H9 (cell line): ENCODE measurements at places on chromosomes 11 and 22. TPM values are rescaled to one million over a fixed set of nuclear protein-coding genes. Genes with fewer than 3 reads are reported as not detected.
A peak's percentile ranks its signal among the peaks of the same experiment; 100 is the strongest.

DNA sequence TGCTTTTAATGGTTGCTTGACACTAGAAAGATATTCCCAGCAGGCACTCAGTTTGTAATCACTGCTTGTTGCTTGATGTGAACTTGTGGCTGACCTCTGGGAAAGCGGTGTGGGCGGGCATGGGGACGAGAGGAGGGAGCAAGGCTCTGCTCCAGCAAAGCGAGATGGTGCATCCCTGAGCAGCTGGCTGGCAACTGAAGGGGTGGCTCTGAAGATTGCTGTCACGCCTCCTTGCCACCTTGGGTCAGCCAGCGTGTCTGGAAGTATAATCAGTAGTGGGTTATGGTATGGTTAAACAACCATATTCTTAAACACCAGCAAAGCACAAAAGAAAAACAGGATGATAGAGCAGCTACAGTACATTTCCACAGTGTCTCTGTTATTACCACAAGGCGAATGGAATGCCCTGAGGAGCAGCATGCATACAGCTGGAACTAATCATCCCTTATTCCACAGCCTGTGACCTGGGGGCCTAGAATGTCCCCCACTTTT is 124.5 kb downstream of the TRIM44 start:
- DNase-seq: no peak

GRCh38 chr22:35489239-35489638 is 51.4 kb upstream of the RASD2 start:
- DNase-seq: no peak

GRCh38 chr11:18438691-18439090 is 17.0 kb upstream of the LDHAL6A start:
- no peak for DNase-seq

DNA sequence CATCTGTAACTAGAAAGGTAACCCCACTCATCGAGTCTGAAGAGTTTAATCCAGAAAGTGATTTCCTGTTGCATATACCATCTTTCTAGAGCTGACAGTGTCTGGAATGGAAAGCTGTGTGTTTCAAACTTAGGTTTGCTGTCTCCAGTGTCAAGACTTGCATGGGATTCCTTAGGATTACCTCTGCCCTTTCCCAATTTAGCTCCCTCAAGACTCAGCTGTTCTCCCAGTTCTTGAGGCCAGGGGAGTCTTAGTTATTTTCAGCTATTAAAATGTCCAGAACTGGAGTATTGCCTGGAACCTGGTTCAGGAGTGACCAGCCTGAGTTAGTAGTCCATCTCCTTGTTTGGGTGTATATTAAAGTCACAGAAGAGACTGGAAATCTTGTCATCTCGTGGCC is 25.0 kb upstream of the LDHA start:
- no peak for DNase-seq

GRCh38 chr11:99351624-99352023 is 330.9 kb downstream of the CNTN5 start:
- no peak for DNase-seq

DNA sequence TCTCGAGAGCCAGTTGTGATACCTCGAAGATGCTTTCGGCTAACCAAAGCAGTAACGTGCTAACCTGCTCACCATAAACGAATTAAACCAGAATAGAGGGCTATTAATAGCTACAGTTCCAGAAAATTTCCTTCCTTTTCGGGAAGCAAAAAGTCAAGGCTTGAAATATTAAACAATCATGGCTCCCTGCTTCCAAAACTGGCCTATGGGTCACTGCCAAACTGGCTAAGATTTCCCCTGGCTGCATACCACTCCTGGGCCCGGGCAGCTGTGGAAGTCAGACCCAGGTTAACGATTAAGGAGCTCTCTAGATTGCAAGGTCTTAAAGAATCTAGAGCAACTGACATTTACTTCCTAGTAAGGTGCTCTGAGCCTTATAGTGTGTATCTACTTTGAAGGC is 1.7 kb downstream of the AMOTL1 start:
- no peak for DNase-seq

DNA sequence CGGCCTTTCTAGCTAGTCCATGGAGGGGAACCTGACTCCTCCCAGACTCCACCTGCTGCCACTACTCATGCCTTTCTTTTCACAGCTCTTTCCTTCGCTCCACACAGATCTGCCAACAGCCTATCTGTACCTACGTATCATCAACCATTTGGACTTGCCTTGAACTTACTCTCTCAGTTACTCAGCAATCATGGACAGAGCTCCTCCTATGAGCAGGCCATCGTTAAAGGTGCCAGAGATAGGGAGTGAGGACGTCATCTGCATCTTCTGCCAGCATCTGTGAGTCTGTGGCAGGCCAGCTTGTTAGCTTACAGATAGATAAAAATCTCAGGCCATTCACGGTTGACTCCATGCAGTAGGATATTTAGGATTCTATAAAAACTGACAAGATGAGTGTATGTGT is 162.9 kb upstream of the ZBED5 start:
- no peak for DNase-seq

DNA sequence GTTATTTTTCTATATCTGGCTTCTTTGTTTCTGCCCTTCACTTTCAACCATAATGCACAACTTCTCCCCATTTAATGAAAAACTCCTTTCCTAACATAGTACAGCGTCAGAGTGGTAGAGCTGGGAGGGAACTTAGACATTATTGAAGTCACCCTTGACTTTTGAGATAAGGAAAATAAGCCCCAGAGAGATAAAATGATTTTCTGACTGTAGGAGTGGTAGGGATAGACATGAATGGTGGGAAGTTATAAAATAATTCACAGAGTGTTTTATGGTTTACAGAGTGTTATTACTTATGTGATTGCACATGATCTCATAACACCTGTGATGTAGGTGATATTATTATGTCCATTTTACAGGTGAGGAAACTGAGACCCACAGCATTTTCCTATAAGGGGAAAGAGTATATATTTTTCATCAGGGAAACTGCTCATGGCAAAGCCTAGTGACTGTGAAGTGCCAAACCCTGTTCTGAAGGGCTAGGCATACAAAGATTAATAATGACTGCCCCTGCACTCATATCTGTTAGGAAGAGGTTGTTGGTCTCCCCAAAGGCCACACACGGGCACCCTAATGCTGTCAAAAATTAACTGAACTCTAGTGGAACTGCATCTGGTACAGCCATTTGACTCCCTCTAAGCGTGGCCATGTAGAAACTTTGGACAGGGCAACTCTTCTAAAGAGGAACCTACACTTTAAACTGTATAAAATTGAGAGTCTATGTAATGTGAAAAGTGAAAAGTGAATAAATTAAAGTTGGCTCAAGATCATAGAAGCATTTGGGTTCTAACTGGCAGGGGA is 61.1 kb upstream of the PICALM start:
- DNase-seq: no peak

GRCh38 chr11:118691926-118692830 is 12.7 kb upstream of the TREH start:
- DNase-seq: no peak

DNA sequence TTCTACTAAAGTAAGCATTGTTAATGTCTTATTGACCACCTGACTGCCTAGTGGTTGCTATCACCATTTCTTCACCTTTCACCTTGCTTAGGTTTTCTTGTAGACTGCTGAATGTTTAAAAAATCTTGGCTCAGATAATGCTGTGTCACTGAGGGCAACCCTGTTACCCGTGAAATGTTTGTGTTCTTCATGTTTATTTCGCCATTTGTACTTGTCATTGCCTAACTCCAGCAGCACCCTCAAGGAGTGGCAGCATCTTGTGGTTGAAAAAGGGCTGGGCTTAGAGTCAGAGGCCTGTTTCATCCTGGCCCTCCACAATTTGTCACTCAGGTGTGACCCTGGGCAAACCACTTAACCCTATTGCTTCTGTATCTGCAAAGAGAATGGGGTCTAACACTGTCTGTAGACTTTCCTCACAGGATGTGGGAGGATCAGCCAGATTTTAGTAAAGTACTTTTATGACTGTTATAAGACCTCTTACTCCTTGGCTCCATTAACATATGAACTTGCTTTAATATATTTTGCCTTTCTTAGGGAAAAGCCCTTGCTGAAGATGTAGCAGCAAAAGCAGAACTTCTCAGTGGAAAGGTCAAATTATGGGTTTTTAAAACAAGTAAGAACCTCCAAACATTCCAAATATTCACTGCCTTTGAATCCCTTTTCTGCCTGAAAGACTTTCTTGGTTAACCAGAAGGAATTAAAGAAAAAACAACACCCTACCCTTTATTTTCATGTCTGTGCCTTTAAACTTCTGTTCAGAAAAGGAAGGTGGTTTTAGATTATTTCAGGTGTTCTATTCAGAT is 154.5 kb upstream of the C11orf87 start:
- DNase-seq: no peak

- DNase-seq: no peak
These were observed 5.1 kb downstream of the FBLN1 start for GRCh38 chr22:45507798-45508197.

DNA sequence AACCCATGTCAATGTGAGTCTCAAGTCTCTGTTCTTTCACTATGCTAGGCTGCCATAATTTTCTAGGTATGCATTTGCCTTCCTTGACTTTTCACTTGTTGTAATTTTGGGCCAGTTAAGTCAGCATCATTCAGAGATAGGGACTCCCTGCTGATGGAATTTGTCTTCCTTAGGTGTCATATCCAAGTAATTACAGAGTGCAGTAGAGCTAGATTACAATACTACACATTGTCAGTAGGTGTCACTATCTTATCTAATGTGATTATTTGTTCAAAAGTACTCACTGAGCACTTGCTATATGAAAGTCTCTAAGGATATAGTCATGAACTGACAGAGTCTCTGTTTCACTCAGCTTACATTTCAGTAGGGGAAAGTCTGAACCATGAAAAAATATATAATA is 25.0 kb upstream of the SYN3 start:
- DNase-seq: no peak

- DNase-seq: no peak
These were observed 123.4 kb downstream of the C11orf58 start for GRCh38 chr11:16861862-16862261.

DNA sequence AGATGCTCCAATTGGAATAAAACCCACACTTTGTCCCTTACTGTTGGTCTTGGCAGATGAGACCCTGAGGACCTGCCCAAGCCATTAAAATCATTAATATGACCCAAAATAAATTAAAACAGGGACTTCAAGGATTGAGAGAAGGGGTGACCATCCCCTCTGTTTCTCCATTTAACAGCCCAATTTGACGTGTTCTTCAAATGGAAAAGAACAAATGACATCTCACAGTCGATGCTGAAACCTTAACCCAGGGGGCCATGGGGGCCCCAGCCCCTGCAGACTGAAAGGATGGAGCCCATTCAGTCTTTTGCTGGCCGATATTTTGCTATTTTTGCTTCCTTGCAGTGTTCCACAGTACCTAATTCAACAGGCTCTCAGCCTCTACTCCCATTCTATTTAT is 20.5 kb downstream of the ZNF74 start:
- no peak for DNase-seq

- peak; percentile 54 for DNase-seq
These were observed 26.1 kb downstream of the UBE2L3 start for GRCh38 chr22:21593406-21594232.

DNA sequence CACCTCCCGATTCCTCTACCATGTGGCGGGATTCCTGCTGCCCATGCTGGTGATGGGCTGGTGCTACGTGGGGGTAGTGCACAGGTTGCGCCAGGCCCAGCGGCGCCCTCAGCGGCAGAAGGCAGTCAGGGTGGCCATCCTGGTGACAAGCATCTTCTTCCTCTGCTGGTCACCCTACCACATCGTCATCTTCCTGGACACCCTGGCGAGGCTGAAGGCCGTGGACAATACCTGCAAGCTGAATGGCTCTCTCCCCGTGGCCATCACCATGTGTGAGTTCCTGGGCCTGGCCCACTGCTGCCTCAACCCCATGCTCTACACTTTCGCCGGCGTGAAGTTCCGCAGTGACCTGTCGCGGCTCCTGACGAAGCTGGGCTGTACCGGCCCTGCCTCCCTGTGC is 10.5 kb downstream of the CXCR5 start:
- no peak for DNase-seq

DNA sequence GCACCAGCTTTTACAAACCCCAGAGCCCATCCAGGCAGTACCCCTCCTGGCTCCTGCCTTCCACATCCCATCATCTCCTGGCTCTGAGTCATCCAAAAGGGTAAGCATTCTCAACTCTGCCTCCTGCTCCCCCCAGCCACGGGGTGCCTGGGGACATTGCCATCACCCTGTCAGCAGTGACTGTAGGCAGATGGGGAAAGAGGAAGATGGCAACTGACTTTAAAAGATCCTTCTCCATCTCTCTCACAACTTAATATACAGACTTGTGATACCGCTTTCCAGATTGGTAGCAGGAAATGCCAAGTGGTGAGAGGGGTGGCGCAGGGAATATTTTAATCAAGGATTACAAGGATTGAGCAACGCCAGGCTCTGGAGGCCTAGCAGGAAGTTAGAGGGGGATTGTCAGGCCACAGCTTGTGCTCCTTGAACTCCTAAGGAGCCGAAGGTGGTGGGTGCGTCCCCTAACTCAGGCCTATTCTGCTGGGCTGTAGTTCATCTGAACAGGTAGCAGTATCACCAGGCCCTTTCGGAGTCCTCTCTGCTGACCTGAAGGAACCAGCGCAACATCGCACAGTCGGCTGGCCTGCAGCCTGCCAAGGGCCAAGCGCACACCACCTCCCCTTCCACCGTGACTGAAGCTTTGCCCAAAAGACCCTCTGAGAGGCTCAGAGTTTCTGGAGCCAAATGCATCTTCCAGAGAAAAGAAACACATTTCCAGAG is 83.3 kb downstream of the ZC3H12C start:
- DNase-seq: no peak

Gene ENDOD1
- total RNA-seq: 0.87 and 1.1 TPM in 2 replicates

Gene CNGA4
- 0.11 and 0.20 TPM in 2 replicates for total RNA-seq

Gene ACRV1
- total RNA-seq: not detected in 2 replicates
